Stimulated activated CD8-positive, alpha-beta memory T cell treated with anti-CD3 and anti-CD28 coated beads, Interleukin-4, amount 100 ng/mL, for 24 hours (primary cell): ENCODE measurements at places on chromosomes 12 and 14.

- DNase-seq: no peak
Measured at GRCh38 chr12:10016881-10017280, 6.5 kb downstream of the CLEC12B start.

GRCh38 chr14:106844608-106845285 lies 1318.4 kb downstream of the TMEM121 start:
- peak; percentile 25 for DNase-seq

GRCh38 chr14:37643701-37644100 lies 48.3 kb downstream of the TTC6 start:
- no peak for DNase-seq

DNA sequence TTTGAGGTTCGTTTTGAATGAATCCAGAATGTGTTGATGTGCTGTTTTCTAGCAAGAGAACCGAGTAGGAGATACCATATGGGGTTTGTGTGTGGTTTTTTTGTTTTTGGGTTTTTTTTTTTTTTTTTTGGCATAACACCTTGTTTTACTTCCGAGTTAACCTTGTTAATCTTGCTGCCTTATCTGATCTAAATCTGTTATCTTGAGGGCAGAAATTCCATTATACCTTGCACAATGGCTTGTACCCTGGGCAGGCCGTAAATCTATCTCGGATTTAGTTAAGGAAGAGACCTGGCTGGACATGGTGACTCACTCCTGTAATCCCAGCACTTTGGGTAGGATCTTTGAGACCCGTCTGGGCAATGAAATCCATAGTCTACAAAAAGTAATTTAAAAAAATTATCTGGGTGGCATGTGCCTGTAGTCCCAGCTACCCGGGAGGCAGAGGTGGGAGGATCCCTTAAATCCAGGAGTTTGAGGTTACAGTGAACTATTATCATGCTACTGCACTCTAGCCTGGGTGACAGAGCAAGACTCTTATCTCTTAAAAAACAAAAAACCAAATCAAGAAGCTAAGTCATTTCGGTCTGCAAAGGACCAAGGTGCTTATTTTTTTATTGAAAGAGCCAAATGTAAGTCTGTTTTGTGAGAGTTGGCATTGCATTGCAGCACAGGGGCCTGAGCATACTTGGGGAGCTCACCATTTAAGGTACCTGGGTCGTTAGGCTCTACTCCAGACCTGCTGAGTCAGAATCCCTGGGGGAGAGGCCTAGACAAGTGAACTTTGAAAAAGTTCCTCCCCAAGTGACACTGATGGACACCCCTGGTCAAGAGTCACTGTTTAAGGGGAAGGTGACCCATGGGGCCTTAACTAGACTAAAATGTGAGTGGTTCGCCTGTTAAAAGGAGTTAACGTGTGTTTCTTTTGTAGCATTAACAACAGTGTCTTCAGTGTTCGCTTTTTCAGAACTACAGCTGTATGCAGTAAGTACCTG lies 6.7 kb downstream of the DLST start:
- DNase-seq: no peak

DNA sequence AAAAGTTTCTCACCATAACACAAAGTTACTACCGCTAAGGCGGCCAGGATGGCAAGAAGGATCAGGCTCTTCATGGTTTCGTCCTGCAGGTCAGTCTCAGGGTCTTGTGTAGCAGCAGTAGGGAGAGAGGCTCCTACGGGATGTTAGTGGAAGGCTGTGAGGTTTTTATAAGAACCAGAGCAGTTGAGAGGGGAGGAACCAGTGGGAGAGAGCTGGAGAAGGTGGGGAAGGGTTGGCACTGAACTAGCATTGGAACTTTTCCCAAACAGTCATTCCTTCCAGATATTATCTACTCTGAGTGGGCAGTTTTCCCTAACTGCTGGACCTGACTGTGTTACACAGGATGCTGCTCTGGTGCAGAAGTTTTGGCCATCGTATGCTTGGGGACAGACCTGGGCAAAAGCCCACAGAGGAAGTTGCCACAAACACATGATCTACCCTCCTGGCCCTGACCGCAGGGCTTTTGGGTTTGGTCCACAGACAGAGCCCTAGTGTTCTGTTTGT lies at the start of gene MGP:
Gene MGP, minus strand, starts transcription at position 137 of the 504 bp plus-strand sequence. Its CDS starts 63 bp downstream, at position 74.
- no peak for DNase-seq

GRCh38 chr12:57340104-57340503 lies 89.1 kb upstream of the STAC3 start:
- no peak for DNase-seq

DNA sequence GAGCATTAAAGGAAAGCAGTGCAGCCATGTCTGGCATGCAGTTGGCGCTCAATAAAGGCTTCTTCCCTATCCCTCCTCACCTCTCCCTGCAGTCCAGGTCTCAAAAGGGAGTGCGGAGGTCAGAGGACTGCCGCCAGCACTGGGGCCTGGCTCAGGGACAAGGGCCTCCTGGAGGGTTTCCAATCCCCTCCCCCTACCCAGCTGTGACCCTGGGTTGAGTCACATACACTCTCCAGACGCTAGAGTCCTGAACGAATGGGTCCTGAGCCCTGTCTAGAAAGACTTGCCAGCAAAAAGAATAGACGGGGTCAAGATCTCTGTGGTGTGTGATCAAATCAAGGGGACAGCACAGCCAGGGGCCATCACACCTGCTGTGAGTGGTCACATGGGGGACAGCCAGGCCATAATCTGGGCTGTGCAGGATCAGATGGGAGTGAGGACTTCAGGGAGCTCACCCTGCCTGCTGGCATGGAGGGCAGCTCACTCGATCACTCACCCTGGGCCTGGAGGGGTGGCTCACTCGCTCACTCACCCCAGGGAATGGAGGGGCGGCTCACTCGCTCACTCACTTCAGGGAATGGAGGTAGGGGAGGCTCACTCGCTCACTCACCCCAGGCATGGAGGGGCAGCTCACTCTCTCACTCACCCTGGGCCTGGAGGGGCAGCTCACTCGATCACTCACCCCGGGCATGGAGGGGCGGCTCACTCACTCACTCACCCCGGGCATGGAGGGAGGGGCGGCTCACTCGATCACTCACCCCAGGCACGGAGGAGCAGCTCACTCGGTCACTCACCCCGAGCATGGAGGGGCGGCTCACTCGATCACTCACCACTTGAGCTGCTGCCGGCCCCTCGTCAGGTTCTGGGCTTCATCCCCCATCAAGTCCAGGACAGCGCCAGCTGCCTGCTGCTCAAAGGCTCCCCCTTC lies 12.8 kb downstream of the CFAP73 start:
- no peak for DNase-seq

GRCh38 chr14:100616854-100617409 lies 29.7 kb upstream of the BEGAIN start:
- no peak for DNase-seq

GRCh38 chr14:105532735-105533141 lies 6.4 kb downstream of the TMEM121 start:
- no peak for DNase-seq

- no peak for DNase-seq
Measured at GRCh38 chr14:85762526-85762925, 232.6 kb downstream of the FLRT2 start.

GRCh38 chr12:98456576-98457573 lies 58.5 kb upstream of the TMPO start:
- DNase-seq: peak; percentile 19

DNA sequence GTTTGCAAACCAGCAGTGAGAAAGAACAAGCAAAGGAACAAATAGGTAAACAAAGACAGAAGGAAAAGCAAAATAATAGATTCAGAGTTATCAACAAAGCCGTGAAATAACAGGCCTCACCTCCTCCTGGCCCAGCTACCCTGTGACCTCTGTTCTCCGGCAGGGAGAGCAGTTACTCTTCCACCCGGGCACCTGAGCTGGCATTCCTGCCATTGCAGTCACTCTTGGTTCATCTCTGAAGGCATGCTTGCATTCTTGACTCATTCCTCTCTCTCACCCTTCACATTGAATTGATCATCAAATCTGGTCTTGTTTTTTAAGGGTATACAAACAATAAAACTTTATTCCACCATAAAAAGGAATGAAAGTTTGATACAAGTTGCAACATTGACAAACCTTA lies 95.1 kb downstream of the TTC8 start:
- DNase-seq: no peak

DNA sequence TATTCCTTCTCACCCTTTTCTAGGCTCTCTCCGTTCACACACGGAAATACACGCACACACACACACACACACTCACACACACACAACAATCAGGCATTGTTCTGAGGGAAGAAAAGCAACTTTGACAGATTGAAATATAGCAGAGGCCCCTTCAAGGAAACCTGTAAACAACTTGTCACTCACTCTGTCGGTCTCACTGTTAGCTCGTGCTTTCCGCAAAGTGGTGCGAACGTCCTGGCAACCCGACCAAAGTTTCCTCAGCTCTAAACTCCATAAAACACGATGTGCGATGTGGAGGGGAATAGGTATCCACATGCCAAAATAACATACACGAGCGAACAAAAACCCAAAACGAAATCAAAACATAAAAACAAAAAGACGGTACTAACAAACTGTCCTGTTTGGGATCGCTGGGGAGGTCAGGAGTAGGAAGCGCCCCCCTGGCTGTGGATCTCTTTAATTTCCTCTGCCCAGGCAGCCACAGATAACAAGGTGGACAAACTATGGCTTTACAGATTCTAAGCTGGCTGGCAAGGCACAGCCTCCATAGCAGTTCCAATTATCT lies 822 bp upstream of the SOX5 start:
- no peak for DNase-seq

GRCh38 chr12:29547151-29547632 lies 49.7 kb upstream of the OVCH1 start:
- DNase-seq: no peak

GRCh38 chr12:116140529-116140928 lies 137.0 kb downstream of the MED13L start:
- DNase-seq: no peak

GRCh38 chr14:100731011-100731670 lies 4.4 kb downstream of the DLK1 start:
- no peak for DNase-seq
